ENCODE measurements at places on chromosomes 6 and 20.

GRCh38 chr6:121479486-121480098 is 44.1 kb downstream of the GJA1 start:
- no peak for DNase-seq

GRCh38 chr6:16690608-16691142 is 70.6 kb downstream of the ATXN1 start:
- no peak for DNase-seq

GRCh38 chr6:110617057-110617456 is 140.6 kb upstream of the SLC22A16 start:
- peak; percentile 15 for DNase-seq

DNA sequence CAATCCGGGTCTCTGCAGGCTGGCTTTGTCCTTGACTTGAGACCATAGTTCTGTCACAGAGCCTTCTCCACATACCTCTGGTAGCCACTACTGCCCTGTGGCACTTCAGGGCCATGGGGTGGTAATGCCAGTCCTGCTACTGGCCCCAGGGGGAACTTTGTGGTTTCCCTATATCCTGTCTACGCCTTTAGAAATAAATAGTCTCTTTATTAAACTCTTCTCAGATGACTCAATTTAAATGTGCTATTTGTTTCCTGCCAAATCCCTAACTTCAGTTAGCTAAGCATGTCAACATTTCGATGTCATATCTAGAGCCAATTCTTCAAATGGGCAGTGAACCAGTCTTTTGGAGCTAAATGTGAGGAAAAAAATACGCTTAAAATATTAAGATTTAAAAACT is 60.1 kb downstream of the SEL1L2 start:
- DNase-seq = no peak

DNA sequence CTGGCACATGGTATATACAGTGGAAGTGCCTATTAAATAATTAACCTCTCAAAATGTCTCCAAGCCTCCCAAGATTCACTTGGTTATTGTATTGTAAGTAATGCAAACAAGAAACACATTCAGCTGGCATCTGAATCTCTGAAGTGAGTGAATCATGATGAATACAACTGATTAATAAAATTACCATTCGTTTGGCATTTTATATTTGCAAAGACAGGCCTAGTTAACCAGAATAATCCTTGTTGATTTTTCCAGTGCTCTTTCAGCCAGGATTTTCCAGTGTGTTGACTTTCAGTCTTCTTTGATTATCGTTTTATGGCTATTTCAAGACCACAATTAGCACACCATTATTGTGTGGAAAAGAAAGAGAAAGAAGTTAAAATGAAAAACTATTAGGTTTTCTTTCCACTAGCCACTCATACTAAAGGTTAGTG is 20.3 kb downstream of the SLC22A2 start:
- no peak for DNase-seq

DNA sequence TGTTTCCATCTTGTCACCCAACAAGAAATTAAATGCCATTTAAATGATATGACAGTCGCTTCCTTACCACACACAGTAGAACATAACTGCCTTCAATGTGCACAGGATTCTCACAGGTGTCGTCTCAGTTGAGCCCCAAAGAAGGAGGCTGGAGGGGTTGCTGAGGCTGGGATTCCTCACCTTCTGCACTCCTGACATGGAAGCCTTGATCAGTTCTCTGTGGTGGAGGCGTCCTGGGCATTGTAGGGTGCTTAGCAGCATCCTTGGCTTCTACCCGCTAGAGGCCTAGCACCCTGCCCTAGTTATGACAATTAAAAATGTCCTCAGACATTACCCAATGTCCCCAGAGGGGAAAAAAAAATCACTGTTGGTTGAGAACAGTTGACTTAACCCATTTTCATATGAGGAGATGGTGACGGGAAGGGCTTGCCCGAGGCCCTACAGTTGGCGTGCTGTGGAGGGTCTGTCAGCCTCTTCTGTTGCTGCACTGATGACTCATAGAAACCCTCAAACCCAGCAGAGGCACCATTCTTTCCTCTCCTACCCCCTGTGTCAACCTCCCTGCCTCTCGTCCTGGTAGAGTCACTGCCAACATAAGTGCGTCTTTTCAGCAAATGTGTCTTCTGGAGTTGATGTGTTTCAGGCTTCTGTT is 19.3 kb upstream of the ZNF831 start:
- DNase-seq = no peak

- DNase-seq = no peak
These were observed 55.9 kb downstream of the RNF217 start for GRCh38 chr6:125018136-125018535.

- no peak for DNase-seq
These were observed 89.0 kb upstream of the SUPT3H start for GRCh38 chr6:45466686-45467085.

GRCh38 chr6:50961611-50962010 is 142.9 kb downstream of the TFAP2B start:
- DNase-seq = no peak

DNA sequence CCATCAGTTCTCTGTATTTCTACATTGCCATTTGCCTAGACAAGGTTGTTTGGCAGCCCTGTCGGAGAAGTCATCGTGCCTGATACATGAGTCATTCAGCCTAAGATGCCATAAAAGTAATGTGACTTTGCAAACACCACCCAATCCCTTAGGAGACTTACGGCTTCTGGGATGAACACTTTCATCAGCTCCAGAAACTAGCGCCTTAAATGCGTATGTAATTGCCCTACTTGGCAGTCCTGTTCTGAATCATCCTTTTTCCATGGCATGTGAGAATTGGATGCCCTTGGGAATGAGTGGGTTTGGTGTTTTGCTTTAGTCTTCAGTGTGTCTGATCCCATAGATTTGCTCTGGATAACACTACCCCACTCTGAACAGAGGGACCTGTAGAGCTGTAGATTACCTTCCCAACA is 158.5 kb downstream of the SASH1 start:
- DNase-seq = no peak

DNA sequence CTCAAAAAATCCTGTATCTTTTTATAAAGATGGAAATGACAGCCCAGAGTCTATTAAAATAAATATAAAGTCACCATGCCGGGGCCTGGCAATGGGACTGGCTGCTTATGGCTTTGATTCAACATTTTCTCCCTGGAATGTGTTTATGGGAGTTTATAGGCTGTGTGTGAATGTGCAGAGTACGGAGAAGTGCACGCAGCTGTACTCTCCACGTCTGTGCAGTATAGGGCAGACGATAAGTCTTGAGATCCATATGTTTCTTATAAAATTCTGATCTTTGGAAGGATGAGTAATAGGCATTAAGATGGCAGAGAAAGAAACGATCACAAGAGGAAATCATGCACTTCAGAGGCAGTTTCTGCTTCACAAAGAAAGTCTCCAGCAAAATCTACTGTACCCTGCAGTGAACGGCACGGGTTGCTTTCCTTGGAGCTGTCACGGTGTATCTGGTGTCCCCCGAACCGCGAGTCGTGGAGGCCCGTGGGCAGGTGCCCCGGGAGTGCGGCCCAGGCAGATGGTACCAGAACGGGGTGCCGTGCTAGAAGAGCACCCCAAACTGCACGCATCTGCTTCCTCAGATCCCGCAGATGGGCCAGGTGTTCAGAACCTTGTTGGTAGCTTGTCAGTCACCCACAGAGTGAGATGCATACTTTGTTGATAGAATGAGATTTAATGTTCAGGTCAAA is 382.5 kb downstream of the TAF4 start:
- no peak for DNase-seq

GRCh38 chr6:76677017-76677416 is 604.6 kb upstream of the IMPG1 start:
- no peak for DNase-seq

DNA sequence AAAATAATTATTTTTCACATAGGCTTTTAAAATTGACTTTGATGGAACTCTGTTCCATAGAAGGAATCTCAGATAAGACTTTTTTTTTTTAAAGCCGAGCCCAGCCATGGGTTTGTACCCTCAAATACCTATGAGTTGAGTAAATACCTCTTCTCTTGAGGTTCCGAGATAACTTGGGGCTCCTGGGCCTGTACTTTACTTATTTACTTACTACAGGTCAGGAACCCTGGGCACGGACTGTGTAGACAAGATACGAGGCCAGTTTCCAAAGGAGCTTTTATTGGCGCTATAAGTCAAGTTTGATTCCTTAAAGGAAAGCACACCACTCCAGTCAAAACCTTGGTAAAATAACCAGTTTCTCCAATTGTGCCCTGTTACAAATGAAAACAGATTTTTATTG is 7.5 kb downstream of the AFG1L start:
- DNase-seq = no peak

Data from bone marrow (tissue), 2 donors.